Pons (tissue), 1 donor: ENCODE measurements at places on chromosomes 11 and 22.

DNA sequence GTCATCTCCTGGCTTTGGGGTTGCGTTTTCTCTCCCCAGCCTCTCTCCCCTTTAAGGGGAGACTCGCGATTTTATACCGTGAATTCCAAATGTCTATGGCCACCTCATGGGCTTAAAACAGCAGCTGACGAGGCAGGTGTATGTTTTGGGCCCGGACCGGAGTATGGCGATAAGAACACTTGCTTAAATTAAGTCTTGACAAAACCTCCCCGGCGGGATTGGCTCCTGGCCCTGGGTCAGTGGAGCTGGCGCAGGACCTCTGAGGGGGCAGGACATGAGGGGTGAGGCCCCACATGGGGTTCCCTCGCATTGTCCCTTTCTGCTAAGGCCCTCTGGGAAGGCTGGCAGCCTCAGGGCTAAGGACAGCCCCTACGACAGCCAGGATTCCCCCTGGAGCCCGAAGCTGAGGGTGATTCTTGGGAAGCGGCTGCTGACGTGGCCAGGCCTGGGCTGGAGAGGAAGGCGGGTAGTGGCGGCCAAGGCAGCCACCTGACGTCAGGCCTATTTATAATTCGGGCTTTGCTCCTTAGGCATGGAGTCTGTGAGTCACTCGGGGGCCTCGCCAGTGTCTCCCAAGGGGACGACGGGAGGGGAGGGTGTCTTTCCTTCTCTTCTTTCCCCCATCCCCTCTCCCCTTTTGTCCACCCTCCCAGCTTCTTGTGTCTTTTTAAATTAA, 12.7 kb downstream of the MYO18B start:
- DNase-seq, result no peak

GRCh38 chr11:77470971-77471370, 2.9 kb downstream of the PAK1 start:
- no peak for DNase-seq

- no peak for DNase-seq
These were observed 86.1 kb downstream of the CADM1 start for GRCh38 chr11:115418081-115418480.

DNA sequence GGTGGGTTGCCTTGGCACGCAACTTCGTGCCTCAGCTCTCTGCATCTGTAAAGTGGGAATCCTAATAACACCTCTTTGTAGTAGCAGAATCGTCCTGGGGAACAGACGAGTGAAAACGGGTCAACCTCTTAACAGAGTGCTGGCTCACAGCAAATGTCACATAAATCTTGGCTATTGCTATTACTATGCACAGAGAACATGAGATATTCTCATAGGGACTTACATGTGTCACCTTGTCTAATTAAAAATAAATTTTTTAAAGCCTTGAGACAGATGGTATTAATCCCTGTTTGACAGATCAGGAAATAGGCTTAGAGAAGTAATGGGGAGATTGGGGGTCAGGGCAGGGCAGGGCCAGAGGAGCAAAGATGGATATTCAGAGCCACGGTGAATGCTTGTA, 44.3 kb upstream of the IGSF9B start:
- DNase-seq, result no peak

- DNase-seq, result no peak
These were observed 3.8 kb upstream of the NPAS4 start for GRCh38 chr11:66417000-66417399.

DNA sequence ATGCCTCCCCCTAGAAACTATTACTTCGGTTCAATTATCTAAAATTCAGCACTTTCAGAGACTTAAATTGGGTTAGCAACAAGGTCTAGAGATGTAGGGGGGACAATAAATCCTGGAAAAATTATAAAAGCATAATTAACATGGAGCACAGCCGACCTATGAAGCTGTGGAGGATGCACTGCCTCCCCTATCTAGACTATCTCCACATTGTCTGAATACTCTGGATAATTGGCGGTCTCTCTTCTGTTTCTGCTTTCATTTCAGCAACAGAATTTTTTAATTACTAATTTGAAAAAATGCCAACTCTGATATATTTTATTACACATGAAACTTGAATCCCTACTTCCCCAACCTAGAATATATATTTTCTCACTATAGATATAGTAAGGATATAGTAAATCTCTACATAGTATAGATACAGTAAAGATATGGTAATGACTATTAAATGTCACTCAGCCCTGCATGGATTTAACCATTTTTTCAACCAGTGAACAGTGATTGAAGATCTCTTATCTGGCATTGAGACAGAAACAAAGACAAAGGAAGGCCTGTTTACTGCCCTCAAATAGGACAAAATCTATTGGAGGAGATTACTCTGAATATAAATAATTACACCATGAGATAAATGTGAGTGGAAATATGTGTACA, 157.6 kb downstream of the BLID start:
- DNase-seq, result no peak

DNA sequence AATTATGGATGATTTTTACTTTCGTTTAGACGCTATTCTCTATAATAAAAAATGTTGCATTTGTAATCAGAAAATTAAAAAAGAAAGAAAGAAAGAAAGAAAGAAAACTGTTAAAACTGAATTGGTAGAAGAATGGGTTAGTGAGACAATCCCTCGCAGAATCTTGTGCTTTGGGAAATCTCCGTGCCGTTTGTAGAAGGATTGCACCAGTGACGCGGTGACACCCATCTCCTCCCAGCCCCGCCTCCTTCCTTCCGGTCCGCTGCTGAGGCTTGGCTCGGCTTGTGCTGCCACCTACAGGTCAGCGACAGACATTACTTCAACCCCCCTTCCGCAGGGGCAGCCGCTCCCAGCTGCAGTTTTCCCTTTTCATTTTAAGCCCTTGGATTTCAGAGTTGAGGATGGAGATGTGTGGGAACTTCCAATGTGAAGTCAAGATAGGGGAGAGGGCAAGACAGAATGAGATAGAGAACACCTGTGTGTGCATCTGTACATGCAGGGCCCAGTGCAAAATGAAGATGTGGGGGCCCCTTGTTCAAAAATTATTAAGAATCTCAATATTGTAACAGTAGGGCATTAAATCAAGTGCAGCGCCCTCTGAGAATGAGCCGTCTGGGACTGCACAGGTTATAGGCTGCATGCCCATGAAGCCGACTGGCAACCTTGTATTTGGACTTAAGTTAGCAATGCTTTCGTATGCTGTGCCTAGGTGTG, 41.1 kb downstream of the TST start:
- peak; percentile 87 for DNase-seq

GRCh38 chr11:15227011-15227410, 112.3 kb downstream of the INSC start:
- no peak for DNase-seq

GRCh38 chr11:112277941-112278340, 17.3 kb upstream of the PLET1 start:
- no peak for DNase-seq

GRCh38 chr11:26753723-26754504, 32.1 kb upstream of the SLC5A12 start:
- peak; percentile 82 for DNase-seq

GRCh38 chr22:19875061-19875530, 20.4 kb upstream of the GNB1L start:
- no peak for DNase-seq
